Dermis microvascular lymphatic vessel endothelial cell (primary cell): ENCODE measurements at places on chromosomes 3 and 15. TPM values are rescaled to one million over a fixed set of nuclear protein-coding genes. Genes with fewer than 3 reads are reported as not detected.
A peak's percentile ranks its signal among the peaks of the same experiment; 100 is the strongest.

DNA sequence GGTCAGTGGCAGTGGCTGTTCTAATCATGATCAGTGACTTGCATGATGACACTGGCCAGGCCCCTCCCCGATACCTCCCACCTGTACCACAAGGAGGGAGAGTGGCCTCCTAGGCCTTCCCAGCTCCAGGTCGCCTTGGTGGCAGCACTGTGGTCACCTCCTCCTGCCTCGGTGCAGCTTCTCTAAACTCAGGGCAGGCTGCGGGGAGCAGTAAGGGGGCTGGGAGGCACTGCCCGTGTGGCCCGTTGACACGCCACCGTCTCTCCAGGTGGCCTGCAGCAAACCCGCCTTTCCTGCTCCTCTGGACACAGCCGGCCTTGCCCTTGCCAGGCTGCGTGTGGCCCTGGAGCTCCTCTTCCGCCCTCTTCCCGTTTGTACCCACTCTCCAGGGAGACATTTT is 184.1 kb downstream of the XXYLT1 start:
- no peak for DNase-seq

The ZCWPW2 gene
- total RNA-seq: 0.13 TPM in 2 replicates

DNA sequence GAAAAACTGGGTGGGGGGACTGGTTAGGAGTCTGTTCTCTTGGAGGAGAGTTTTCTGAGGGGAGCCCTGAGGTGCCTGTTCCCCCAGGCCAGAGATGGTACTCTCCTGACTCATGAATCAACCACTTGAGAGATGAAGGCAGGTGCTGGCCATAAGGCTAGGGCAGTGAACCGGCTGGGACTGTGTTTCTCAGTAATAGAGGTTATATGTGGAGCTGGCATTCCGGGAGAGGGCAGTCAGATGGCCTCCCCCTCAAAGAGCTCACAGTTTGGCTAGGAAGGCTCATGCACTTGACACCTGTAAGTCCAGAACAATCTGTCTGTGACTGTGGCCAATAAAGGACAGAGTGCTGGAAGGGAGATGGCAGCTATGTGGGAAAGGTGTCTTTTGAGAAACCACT is 10.0 kb upstream of the SCN10A start:
- no peak for DNase-seq

- DNase-seq: no peak
Observed at GRCh38 chr3:11116336-11117059, 37.8 kb upstream of the HRH1 start.

The CPB1 gene
- not detected in 2 replicates for total RNA-seq

- no peak for DNase-seq
Observed at GRCh38 chr15:66739287-66739686, 37.3 kb downstream of the SMAD6 start.

The TTLL13 gene
- total RNA-seq: under 0.01 and 0.13 TPM in 2 replicates

DNA sequence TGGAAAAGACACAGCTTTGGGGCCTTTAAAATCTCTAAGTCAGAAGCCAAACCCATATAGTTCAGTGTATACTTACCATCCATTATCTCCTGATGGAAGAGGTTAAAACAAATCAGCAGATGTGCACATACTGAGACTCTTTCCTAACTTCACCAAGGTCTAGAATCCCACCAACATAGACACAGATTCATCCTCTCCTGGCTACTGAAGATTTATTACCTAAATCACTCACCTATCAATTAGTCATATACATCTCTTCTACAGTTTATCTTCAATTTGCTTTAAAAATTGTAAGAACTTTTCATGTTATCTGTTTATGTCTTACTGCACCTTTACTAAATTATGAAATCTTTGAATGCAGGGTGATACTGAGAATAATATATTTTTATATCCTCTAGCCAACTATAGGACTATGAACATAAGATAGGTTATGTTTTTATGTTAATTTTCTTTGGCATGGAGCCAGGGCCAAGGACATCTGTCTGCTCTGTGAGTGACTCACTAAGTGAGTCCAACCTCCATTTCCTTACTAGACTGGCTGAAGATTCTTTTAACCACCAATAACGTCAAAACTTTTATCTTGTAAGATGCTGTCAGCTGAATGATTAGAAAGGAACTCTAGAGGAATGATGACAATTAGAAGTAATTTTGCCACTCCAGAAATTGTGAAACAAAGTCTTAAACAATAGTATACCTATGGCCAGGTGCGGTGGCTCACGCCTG is 397.6 kb downstream of the FOXP1 start:
- peak; percentile 83 for DNase-seq

DNA sequence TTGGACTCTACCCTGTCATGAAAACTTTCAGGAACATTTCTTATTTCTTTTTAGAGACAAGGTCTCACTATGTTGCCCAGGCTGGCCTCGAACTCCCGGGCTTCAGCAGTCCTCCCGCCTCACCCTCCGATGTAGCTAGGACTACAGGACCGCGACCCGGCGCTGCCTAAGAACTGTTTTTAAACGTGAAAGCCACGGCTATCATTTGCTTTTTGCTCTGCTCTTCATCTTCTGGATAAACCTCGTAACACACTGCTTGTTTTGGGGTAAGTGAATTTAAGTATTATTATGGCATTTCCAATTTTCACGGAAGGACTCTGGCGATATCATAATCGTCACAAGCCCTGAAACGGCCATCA is 14.3 kb upstream of the CCNL1 start:
- DNase-seq: peak; percentile 20

The ZDHHC19 gene
- not detected in 2 replicates for total RNA-seq

The GOLGA8R gene
- total RNA-seq: 0.25 and 0.26 TPM in 2 replicates

DNA sequence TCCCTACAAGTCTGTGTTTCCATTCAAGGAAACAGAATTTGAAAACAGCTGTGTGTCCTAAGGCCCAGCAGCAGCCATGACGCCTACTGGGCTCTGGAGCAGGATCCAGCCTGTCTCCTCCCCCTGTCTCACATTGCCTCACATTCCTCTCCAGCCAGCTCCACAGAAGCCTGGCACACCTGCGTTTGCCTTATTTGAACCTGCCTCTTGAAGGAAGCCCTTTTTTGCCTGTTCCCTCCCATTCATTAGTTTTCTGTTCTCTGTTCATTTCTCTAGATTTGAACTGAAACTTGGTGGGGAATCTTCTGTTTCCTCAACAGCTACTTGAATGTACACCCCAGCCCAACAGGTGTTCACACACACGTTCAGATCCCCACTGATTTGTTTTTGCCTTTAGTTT is 890.5 kb downstream of the TUSC7 start:
- DNase-seq: no peak

The MYO5A gene
- 33.8 and 50.1 TPM in 2 replicates for total RNA-seq

- no peak for DNase-seq
Observed at GRCh38 chr15:92652576-92652966, 3.0 kb downstream of the FAM174B start.

DNA sequence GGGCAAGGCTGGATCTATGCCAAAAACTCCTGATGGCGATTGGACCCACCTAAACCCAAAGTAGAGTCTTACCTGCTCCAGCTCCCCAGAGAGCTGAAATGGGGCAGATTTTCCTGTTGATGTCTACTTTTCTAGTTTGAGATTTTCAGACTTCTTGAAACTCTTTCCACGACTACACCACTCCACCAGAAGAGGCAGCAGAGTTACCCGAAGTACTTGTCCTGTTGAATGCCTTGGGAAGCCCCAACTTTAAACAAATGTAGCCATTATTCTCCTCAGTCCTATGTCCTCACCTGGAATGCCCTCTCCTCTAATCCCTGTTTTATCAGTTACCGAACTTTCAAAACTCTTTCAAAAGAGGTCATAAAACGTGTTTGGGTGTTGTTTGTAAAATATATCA is 843.8 kb downstream of the VGLL3 start:
- DNase-seq: no peak

GRCh38 chr3:115021061-115021460 is 126.0 kb downstream of the ZBTB20 start:
- no peak for DNase-seq

- no peak for DNase-seq
Observed at GRCh38 chr15:41870689-41871081, 23.2 kb downstream of the SPTBN5 start.

GRCh38 chr15:23797747-23798446 is 110.8 kb upstream of the NDN start:
- no peak for DNase-seq

The PLA2G4B gene
- 0.13 and 1.0 TPM in 2 replicates for total RNA-seq

DNA sequence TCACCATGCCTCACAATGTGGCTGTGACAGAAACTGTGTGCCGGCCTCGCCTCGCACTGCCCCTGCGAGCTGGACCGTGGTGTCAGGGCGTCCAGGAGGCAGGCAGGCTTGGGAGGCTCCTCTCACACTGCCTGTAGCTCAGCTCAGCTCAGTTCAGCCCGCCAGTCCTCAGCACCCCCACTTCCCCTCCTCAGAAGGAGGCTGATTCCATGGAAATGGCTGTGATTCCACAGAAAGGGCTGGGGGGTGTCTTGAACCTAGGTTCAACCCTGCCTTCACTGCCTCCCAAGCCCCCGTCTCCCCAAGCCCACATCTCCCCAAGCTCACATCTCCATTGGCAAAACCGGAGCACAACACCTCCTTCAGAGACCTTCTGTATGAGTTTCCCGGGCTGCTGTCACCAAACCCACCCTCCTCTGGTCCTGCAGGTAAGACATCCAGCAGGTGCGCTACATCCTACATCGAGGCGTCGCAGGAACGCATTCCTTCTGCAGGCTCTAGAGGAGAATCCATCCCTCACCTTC is 94.0 kb downstream of the OCA2 start:
- DNase-seq: no peak

DNA sequence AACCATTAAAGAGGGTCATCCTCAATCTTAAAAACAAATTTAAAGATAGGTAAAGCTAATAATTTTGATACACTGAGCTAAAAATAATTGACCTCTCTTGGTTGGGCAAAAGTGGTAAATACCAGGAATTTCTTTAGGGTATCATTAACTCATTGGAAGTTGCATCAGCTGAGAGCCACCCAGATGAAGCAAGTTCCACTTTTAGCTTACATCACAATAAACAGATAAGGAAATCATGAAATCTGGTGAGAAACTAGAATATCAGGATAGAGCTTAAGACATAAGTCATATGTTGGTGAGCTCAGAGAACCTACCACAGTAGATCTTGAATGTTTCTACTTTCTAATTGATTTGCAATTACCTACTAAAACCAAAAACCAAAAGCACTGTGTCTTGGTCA is 97.4 kb upstream of the SLC2A2 start:
- DNase-seq: no peak

DNA sequence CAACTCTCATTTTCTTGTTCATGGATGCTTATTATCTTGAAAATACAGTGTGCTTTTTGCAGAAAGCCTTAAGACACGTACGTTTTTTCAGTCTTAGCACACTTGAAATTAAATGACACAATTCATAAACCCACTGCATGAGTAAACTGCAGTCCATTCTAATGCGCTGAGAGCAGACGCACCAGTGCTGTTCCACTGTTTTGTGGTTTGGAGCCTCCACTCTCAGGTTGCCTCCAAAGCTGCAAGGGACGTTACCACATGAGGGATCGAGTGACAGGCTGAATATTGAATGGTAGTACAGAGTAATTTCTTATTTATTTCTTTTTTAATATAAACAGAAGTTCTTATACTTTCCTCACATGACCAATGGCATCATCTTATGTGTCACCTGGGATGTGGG is 12.3 kb downstream of the IQCH start:
- DNase-seq: no peak

DNA sequence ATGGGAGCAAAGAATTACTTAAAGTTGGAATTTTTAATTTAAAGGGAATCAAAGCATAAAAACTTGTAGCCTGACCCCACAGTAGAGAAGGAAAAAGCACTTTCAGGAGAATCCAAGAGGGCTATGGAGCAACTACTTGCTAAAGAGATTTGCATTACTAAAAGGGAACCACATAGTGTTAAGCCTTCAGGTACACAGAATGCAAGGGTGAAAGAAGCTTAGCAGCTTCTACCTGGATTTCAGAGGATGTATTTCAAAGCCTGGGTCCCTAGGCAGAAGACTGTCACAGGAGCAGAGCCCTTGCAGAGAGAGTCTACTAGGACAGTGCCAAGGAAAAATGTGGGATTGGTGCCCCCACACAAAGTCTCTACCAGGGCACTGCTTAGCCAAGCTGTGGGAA is 575.0 kb downstream of the GBE1 start:
- no peak for DNase-seq

GRCh38 chr15:60787837-60788691 is 309.1 kb upstream of the ICE2 start:
- peak; percentile 21 for DNase-seq

The TCTA gene
- total RNA-seq: 13.1 and 22.6 TPM in 2 replicates

DNA sequence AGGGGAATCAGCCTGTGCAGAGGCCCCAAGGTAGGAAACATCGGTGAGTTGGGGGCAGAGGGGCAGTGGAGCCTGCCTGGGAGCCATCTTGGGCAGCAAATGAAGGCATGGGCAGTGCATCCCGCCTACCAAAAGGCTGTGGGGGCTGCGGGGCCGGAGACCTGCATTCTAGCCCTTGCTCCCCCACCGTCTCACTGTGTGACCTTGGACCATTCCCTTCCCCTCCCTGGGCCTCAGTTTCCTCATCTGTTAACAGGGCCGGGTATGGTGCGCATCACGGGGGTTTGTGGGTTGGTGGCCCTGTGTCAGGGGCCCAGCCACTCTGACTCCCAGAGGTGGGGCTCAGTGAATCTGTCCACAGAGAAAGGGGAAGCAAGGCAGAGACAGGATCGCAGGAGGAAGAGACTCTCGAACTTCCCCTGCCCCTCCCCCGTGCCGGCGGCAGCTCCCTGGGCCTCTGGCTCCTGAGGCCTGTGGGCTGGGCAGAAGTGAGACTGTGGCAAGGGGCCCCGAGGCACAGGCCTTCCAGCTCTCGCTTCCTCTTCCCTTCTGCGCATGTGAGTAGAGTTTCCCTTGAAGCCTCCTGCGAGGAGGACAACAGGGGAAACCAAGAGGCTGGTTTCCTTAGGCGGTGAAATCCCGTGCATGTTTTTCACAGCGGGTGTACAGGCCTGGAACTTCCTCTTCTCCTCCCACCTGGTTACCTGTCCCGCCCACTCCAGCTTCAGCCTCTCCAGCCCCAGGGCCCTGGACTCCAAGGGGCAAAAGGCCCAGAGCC is 42.9 kb downstream of the IDH2 start:
- DNase-seq: no peak

The FURIN gene
- total RNA-seq: 39.8 and 81.7 TPM in 2 replicates

The GALNT15 gene
- 29.1 and 98.9 TPM in 2 replicates for total RNA-seq

DNA sequence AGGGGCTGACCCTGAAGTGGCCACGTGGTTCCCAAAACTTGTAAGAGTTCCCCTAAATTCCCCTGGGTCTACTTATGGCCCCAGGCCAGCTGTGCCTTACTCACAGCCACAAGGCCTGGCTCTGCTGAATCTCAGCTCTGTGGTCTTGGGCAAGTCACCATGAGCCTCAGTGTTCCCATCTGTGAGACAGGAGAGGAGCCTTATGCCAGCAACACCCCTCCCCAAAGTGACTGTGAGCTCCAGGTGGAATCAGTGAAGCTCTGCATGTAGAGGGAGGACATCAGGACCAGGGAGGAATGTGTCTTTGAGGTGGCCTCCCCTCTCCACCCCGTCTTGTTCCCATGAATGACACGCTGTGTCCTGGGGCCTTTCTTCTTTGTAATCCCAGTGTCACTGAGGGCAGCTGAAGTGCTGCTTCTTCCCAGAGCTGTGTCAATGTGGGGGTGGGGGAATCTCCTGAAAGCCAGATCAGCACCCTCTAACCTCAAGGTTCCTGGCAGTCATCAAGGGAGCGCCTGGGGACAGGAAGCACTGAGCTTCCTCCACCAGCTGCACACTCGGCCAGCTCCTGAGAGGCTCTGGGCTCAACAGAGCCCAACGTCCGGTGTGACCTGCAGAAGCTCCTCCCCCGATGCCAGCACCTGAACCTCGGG is 258.9 kb downstream of the UACA start:
- DNase-seq: no peak

The RAD51 gene
- total RNA-seq: 3.7 and 5.9 TPM in 2 replicates

The KIF7 gene
- total RNA-seq: 0.64 and 1.0 TPM in 2 replicates
